Stimulated activated CD8-positive, alpha-beta memory T cell treated with anti-CD3 and anti-CD28 coated beads, Interleukin-7, amount 100 ng/mL, for 4 hours (primary cell): ENCODE measurements at places on chromosomes 5 and 9.

DNA sequence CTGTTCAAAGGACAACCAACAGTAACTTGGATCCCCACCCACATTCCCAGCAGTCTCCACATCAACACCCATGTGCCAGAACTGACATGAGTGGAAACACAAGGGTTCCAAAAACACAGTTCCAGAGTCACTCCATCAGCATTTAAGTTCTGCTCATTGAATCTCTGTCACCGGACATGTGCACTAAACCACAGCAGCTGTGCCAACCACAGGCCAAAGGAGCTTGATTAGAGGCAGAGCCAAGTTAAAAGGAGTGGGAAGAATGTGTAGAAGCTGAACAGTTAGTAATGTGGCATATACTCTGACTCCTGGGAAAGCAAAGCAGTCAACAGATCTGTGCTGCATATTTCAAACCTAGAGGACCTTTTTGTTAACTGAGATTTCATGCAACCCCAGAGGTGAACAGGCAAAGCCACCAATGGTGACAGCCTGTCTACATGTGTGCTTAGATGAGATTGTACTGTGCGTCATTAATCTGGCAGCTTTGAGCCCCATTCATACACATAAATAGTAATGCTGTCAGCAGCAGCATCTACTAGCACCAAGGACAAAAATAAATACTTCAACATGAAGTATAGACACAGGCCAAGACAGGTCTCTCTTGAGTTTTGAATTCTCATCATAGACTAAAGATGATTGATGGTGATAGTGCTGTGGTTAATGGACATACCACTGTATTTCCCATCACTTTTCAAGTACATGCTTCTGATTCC is 16.4 kb upstream of the FST start:
- DNase-seq, result no peak

DNA sequence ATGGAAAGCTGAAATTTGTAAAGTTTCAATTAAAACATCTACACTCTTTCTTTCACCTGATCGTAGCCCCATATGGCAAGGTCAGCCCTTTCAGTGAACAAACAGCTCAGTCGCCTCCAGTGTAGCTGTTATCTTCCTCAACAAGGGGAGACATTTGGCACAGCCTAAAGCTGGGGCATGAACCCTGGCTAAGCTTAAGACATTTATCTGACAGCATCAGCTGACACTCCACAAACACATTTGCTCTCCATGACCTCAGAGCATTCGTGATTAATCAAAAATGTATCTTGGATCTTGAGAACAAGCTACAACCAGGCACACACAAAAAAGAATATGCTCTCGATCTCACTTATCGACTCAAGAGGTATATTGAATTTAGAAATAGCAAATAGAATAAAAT is 67.3 kb downstream of the POU5F2 start:
- no peak for DNase-seq

GRCh38 chr5:124973661-124974060 is 227.2 kb upstream of the ZNF608 start:
- DNase-seq, result no peak

DNA sequence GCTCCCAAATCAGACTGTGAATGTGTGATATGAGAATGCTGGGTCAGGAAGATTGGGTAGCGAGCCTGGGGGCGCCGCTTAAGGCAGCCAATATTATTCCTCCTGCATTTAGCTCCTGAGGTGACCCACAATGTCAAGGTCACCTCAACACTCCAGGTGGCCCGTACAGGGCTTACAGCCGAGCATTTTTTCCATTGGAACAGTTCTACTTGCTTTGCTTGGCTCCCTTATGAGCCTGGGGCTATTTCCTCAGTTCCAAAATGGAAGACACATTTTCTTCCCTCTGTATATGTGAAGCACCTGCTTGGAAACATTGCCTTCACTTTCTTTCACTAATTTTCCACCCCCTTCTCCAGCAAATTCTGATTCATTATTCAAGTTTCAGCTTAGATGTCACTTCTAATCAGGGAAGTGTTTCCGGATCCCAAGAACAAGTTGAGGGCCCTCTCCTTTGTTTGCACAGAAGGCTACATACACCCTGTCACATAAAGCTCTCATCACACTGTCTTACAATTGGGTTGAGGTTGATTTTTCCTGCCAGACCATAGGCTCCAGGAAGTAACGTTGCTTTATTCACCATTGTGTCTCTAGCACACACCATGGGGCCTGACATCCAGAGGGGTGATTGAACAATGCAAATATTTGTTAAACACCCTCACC is 330.2 kb downstream of the PIK3R1 start:
- no peak for DNase-seq

- no peak for DNase-seq
Observed at GRCh38 chr5:58545912-58546311, 37.0 kb upstream of the RAB3C start.

- no peak for DNase-seq
Observed at GRCh38 chr5:143010351-143010750, 240.2 kb downstream of the ARHGAP26 start.

DNA sequence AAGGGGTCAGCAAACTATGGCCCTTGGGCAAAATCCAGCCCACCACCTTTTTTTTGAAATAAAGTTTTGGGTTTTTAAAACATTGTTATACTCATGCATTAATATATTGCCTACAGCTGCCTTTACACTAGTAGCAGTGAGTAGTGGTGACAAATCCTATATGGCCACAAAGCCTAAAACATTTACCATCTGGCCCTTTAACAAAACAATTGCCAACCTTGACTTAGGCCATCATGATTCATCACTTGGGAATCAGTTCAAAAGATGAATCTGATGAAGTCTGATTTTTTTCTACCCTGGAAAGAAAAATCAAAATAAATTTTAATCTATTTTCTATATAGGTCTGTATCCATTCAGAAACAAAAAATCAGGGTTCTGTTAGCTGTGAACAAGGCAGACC is 484.9 kb downstream of the BNC2 start:
- DNase-seq, result no peak

- no peak for DNase-seq
Observed at GRCh38 chr5:69416180-69416579, 1.3 kb downstream of the MARVELD2 start.

GRCh38 chr5:59146729-59147128 is 563.9 kb downstream of the RAB3C start:
- DNase-seq, result no peak
